Pulmonary artery endothelial cell (primary cell): ENCODE measurements at places on chromosomes 5 and 9.

DNA sequence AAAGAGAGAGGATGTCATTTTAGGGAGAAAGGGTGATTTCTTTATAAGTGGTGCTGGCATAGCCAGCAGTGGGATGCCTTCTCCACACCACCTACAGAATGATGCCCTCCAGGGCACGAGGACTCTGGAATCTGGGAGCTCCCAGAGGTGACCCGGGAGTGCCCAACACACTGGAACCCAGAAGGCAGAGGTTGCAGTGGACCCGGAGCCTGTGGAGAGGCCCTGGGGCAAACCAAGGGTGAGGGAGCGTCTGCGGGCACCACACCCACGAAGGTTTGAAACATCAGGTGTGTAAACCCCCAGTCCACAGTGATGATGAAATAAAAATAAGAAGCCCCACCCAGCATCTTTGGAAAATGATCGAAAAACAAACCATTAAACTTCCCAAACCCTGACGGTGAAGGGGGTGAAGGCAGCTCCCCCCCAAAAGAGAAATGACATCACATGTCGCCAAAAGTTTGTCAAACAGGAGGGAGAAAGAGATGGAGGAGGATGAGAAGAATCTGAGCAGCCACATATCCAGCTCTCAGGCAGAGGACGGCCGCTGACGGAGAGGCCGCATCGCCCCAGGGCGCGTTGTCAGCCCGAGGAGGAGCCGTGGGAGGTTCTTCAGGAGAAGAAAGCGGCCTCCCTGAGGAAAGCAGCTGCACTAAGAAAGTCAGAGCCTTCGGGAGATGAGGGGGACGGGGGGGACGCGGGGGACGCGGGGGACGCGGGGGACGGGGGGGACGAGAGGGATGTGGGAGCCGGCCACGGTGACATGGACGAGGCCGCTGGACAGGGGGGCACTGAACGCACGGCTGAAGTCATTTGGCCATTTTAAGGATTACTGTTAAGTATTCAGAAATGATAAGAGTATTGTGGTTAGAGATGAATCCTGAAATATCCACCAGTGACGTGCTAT is 43.1 kb upstream of the NSMF start:
- no peak for DNase-seq

- peak; percentile 66 for DNase-seq
These were observed 156.1 kb downstream of the FGF1 start for GRCh38 chr5:142529626-142530278.

DNA sequence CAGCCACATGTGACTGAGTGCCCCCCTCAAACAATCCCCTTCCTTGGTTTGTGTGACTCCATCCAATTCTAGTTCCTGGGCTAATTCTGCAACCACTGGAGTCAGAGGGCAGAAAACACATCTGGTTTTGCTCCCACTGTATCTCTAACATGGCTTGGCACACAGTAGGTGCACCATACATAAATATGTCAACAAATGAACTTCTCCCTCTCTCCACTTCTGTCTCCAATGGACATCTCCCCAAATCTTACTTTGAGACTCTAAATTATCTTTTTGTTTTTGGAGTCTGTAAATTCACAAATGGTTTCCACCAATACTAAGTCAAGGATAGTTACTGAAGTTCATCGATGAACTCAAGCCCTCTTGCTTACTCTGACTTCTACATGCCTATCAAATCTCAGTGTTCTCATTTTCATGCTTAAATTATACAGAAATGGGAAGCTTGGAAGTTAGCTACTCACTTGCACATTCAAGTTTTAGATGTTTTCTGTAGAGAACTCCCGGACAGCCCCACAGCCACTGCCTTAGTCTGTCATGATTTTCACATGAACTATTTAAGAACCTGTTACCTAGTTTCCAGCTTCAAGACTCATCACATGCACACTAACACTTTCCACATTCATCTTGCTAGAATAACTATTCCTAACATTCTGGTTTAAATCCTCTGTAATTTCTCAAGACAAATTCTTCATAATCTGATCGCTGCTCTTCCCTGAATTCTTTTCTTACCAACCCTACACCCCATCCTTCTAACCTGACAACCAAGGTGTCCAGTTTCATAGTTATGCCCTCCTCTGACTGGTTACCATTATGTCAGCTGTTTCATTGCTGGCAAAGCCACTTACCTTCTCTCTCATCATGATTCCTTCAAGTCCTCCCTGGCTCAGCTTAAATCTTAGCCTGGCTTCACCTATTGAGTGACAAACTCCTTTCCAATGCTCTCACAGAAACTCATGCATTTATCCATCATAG is 6.0 kb downstream of the RPL37 start:
- no peak for DNase-seq

DNA sequence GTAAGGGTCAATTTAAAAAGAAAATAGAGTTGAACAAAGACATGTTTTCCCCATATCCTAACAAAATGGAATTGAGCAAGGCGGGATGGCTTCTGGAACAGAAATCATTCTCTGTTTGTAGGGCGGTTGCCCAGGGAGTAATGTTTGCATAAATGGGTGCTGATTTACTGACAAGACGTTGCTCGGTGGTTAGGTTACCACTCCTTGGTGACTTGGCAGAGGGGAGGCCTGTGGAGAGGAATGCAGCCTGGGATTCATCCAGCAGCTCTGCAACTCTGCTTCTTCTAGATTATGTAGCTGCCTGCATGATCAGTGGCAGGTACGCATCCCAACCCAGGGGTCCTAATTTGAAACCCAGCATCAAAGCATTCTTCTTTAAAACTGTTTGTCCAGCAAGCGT is 200.2 kb downstream of the CFAP90 start:
- no peak for DNase-seq

DNA sequence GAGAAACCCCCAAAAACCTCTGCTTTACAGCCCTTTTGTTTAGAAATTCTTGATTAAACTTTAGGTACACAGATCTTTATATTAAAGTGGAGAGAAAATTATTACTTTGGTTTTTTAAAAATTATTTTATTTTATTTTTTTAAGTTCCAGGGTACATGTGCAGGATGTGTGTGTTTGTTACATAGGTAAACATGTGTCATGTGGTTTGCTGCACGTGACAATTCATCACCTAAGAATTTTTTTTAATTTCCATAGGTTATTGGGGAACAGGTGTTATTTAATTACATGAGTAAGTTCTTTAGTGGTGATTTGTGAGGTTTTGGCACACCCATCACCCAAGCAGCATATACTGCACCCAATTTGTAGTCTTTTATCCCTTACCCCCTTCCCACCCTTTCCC is 581.7 kb downstream of the CSNK1G3 start:
- DNase-seq = no peak

- no peak for DNase-seq
These were observed 19.5 kb downstream of the MARCHF6 start for GRCh38 chr5:10372726-10373709.

GRCh38 chr5:43141211-43141610 is 20.5 kb downstream of the ZNF131 start:
- DNase-seq = no peak

- DNase-seq = no peak
These were observed 73.0 kb downstream of the UGCG start for GRCh38 chr9:111969622-111970021.

DNA sequence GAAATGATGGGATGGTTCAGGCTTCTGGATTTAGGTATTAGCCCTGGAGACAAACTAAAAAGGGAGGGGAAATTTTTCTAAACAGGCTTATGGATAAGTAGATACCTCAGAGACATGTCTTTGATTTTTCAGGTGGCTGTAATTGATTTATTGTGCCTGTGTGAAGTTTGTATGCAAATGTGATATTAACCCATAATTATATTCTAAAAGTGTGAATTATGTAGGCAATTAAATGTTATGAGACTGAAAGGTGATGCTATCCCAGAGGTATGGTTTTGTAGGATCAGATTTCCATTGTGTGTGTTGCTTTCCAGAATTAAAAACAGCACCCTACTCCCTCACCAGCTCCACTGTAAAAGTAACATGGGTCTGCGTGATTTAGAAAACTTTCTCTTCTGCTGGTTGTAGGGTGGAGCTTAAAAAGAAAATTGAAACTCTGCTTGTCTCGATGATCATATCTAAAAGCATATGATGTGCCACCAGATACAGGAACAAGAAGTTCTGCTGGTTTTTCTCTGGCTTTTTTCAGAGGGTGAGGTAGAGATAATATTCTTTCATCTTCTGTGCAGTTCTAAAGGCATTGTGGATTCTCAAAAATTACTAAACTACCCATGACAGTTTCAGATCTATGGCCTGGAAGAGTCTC is 71.8 kb upstream of the TAF11L2 start:
- no peak for DNase-seq

- no peak for DNase-seq
These were observed 368.1 kb upstream of the GRIA1 start for GRCh38 chr5:153122403-153122802.

DNA sequence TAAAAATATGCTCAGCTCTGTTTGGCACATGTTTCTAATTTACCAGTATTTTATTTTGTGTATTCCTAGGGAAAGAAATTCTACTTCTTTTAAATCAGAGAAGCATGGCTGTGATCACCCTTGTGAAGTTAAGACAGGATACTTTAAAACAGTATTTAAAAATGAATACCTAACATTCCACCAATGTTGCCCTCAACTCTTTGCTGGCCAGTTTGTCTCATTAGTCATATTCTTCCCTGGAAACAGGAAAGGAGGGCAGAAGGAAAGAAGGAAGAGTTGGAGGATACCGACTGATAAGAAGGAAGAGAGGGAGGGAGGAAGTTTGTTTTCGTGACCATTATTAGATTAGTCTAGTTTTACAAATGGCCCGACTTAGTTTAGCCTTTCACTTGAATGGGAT is 137.4 kb downstream of the PLK2 start:
- DNase-seq = no peak

GRCh38 chr5:57642698-57643097 is 160.1 kb upstream of the ACTBL2 start:
- no peak for DNase-seq

GRCh38 chr5:36392818-36393217 is 91.1 kb upstream of the RANBP3L start:
- no peak for DNase-seq

GRCh38 chr5:119153629-119154028 is 82.7 kb downstream of the DMXL1 start:
- DNase-seq = no peak

DNA sequence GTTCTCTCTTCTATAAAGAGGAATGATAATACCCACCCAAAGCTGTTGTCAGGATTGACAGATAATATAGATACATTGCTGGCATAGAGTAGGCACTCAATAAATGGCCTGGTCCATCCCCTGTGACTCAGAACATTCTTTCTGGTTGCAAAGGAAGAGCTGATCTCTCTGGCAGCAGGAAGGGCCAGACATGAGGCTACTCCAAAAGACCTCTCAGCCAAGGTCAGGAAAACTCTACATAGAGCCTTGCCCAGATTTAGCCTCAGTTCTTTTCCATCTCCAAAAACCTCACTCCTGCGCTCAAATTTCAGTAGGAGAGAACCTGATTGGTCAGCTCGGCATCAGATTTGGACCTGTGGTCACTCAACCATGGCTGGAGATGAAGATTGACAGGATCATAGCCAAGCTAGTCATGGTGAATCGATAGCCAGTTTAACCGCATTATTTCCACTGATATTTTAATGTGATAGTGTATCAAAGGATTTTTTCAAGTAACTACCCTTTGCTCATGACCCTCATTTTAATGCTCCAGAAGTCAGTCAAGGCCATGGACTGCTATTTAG is 319.6 kb downstream of the DRD1 start:
- DNase-seq = no peak

- DNase-seq = no peak
These were observed 5.6 kb downstream of the CDX1 start for GRCh38 chr5:150172145-150172544.

GRCh38 chr5:116573279-116573701 is 1.3 kb downstream of the SEMA6A start:
- no peak for DNase-seq

DNA sequence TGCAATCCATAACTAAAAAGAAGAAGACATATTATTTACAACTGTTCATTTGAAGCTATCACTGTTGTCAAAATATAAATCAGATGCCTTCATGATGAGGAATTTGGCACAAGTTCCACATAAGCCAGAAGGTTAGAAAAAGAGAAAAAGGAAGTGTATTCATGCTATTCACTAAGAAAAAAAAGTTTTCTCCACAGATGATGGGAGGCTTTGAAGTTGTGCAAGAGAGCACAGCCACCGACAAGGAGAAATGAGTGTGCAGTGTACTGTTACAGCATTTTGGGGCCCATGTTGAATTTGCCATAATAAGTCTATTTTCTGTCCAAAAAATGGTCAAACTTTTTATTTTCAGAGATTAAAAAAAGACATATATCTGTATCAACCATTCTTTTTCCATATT is 32.9 kb upstream of the IFNK start:
- no peak for DNase-seq

- no peak for DNase-seq
These were observed 303.5 kb downstream of the PLK2 start for GRCh38 chr5:58156361-58156760.

DNA sequence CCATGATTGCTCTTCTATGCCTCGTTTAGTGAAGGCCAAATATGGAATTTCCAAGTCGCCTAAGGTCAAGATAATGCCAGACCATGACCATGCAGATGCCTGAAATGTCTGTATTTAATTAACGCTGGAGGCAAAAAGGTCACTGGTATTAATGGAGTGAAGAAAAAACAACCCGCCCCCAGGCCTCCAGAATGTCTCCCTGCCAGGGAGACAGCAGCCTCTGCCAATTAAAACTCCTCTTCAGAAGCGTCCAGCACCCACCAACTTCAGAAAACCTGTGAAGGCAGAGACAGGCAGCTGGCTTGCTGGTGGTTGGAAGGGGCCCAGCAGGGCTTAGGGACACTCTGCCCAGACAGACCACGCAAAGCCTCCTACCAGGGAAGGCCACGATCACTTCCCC is 94.4 kb downstream of the VAV2 start:
- DNase-seq = no peak

DNA sequence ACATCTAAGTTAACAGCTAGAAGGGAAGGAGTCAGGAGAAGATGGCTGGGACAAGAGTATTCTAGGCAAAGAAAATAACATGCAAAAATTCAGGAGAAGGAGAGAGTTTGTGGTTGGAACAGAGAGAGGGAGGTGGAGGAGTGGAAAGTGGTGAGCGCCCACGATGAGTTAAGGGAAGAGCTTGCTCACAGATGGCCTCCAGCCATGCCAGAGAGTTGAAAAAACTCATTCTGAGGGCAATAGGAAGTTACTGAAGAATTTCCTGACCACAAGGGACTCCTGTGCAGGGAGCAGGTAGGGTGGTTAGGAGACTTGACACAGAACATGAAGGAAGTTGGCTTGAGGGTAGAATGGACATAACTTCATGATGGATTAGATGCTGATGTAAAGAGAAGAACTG is 159.7 kb downstream of the DOCK2 start:
- DNase-seq = no peak

GRCh38 chr5:78958672-78959445 is 26.3 kb downstream of the ARSB start:
- no peak for DNase-seq

GRCh38 chr9:32403567-32404260 is 19.3 kb downstream of the ACO1 start:
- no peak for DNase-seq

GRCh38 chr5:10149911-10150310 is 99.8 kb downstream of the ATPSCKMT start:
- no peak for DNase-seq

- no peak for DNase-seq
These were observed 1.0 kb upstream of the ZCCHC7 start for GRCh38 chr9:37119360-37119759.

GRCh38 chr5:80655231-80655774 is 520 bp upstream of the DHFR start:
- DNase-seq = no peak

- no peak for DNase-seq
These were observed 13.7 kb upstream of the STOM start for GRCh38 chr9:121383715-121384114.
